NCI-H2171 treated with DMSO at 0.1 percent for 48 hours (cell line): ENCODE measurements at places on chromosomes 1 and 21.

- DNase-seq = no peak
These were observed 61.2 kb upstream of the DPH5 start for GRCh38 chr1:101086783-101087182.

GRCh38 chr1:32240140-32240951 lies 6.7 kb upstream of the FAM167B start:
- DNase-seq = peak; percentile 77

- DNase-seq = no peak
These were observed 102.8 kb downstream of the RHOU start for GRCh38 chr1:228837817-228838716.

DNA sequence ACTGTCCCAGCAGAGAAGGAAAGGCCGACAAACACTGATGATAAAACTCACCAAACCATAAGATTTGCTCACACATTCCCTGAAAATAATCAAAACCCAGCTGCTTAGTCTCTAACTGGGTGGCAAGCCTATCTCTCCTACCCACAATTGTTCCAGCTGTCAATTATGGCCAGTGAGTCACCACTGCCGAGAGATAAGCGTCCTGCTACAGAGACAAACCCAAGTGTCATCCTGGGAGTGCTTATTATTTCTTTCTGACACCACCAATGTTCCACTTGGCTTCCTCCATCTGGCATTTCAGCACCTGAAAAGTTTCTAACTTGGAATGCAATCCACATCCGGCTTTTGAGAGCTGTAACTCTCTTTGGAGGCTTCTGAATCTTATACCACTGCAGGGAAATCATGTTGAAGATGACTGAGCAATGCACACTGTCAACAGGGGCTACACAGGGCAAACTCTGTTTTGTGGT lies 51.5 kb upstream of the VAV3 start:
- DNase-seq = peak; percentile 84

GRCh38 chr1:29444782-29445729 lies 208.7 kb downstream of the PTPRU start:
- no peak for DNase-seq

- no peak for DNase-seq
These were observed 163.5 kb upstream of the LMO4 start for GRCh38 chr1:87165177-87165576.

GRCh38 chr1:3633344-3634058 lies 8.7 kb downstream of the TPRG1L start:
- DNase-seq = no peak

DNA sequence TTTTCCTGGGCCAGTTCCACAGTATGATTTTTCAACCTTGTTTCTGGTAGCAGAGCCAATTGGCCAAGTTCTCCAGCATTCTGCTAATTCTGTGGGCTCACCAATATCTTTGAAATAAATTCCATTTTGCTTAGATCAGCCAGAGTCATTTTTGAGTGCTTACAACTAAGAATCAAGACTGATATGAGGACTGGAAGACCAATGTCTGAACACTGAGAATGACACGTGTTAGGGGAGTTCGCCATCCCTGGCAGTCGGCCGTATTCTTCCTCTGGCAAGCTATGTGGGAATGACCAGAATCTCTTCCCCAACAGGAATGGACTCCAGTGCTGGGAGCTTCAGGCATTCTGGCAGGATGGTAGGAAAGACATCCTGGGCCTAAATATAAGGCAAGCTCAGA lies 4.9 kb upstream of the TENT5C start:
- DNase-seq = no peak

- DNase-seq = no peak
These were observed 70.6 kb upstream of the ZBTB18 start for GRCh38 chr1:243980471-243980870.

DNA sequence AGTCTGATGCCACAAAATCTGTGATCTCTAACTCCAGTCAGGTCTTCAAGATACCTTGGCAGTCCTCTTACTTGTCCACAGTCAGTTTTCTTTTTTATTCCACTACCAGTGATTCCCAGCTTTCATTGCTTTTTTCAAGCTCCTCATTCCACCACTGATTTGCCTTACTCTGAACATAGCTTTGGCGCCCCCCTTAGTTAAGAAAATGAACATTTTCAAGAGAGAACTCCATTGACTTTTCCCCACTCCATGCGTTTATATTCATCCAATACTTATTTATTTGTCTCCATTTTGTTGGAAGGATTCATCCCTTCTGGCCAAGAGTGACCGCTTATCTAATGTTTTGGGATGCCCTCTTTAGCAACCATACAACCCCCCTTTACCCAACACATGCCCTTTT lies 33.9 kb upstream of the IPO9 start:
- peak; percentile 9 for DNase-seq

DNA sequence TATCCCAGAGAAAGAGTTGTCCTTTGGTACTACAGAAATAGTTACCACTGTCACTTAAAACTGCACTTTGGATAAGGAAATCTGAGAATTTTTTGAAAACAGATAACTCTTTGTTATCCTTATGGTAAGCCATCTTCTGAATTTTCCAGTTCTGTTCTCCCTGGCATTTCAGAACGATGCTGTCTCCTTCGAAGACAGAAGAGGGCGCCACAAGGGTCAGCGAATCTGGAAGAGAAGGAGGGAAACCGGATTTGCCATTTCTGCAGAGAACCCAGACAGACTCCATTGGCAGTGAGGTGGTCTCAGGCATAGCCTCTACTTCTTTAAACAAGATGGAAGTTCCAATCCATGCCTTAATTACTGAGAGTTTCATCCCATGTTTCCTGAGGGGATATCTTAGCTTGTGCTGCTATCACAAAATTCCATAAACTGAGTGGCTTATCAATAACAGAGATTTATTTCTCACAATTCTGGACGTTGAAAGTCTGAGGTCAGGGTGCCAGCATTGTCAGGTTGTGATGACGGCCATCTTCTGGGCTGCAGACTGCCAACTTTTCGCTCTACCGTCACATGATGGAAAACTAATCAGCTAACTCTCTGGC lies 6.4 kb downstream of the FCRL2 start:
- DNase-seq = no peak

- no peak for DNase-seq
These were observed 3.9 kb upstream of the TGFBR3 start for GRCh38 chr1:91889717-91890459.
